ENCODE measurements at places on chromosomes 6 and 20.

DNA sequence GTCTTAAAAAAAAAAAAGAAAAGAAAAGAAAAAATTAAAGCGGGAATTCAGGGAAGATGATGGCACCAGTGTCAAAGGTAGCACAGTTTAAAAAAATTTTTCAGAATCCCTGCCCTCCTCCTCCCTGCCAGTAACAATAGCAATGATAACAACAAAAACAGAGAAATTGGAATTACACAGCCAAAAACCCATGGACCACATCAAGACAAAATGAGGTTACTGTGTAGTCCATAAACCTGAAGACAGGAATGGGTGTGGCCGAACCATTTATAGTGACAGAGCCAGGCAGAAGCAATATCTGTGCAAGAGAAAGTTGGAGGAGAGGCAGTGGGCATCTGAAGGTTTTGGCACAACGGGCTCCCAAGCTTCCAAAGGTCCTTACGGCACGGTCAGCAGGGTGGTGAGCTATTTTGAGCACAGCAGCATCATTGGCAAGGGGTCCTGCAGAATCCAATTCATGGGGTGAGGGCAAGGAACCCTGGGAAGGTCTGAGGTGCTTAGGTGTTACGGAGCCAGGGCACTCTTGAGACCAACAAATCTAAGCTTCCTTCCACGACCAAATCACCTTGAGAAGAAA, 202.3 kb downstream of the GMPR start:
- DNase-seq: no peak

DNA sequence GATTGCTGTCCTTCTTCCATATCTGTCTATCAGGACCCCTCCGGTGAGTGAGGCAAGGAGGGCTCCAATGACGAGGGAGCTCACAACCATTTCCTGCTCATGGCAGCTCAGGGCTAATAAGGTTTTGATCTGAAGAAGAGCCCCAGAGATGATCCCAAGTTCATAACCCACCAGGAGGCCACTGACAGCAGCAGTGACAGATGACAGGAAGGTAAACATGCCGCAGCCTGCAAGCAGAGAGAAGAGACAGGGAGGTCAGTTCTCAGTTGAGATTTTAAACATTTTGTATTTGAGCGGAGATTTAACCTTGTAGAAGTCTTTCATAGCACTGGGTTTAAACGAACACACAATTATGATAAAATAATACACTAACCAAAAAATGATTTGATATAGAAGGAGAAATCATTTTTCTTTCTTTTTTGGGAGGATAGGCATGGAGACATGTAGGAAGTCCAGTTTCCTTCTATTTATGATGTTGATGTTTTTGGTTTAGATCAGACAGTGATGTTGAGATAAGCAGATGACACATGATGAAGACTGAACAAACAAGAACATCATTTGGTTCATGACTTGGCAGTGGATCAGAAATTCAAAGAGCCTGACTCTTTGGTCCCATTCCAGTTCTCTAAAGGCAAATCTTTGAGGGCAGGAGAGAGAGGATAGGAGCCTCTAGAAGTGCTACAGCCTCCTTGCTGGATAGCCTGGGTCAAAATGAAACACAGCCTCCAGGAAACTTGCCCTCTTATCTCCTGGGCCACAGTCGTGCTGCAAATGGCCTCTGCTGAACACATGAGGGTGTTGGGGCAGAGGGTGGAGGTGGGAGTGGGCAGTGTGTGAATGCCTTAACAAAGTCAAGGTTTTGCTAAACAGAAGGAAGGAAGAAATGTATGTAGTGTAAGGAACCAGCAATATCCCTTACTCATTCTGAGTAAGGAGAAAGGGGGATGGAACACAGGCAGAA, 22.6 kb downstream of the SLC2A12 start:
- no peak for DNase-seq

GRCh38 chr6:41801380-41801779, 13.9 kb downstream of the TOMM6 start:
- no peak for DNase-seq

DNA sequence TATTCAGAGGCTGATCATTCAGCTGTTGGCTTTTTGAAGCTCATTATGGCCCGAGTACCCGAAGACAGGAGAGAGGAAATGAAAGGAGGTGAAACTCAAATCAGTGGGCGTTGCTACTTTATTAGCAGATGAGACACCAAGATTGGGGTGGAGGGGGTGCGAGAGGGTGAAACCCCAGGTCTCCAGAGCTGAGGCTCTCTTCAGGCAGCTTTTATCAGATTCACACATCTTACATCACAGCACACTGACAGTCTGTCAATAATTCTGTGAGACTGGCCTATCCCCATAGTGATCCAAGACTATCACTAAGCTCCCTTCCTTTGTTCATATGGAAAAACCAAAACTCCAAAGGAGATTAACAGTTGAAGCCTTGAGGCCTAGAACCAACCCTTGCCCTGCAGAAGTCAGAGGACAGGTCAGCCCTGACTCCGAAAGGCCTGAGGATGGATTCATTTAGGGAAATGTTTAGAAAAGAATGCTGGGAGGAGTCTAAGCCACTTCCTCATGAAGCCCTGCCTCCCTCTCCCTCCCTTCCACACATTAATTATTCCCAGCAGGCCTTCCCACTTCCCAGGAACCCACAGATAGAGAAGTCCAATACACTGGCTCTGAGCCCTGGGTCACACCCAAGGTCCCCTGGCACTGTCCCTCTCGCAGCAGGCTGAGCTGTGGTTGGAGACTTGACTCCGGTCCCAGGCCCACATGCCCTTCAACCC, 23.2 kb downstream of the TRERF1 start:
- DNase-seq: no peak

- DNase-seq: no peak
Observed at GRCh38 chr20:2109425-2110210, 8.0 kb downstream of the STK35 start.

- no peak for DNase-seq
Observed at GRCh38 chr6:111985202-111985731, 68.6 kb upstream of the CCN6 start.

DNA sequence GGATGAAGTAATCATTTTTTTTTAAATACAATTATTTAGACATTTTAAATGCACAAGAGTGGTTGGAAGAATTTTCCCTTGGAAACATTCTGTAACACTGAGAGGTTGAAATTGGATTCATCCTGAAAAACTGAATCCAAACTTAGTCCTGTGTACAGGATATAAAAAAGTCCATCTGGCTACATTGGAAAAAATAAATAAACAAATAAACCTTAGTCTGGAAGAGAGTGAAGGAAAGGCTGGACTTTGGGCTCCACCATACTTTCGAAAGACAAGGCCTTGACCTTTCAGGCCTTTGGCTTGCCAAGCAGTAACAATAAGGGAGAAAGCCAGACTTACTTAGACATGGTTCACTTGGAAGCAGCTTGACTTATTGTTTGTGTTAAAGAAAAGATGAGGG, 664.3 kb downstream of the TENT5A start:
- DNase-seq: no peak

DNA sequence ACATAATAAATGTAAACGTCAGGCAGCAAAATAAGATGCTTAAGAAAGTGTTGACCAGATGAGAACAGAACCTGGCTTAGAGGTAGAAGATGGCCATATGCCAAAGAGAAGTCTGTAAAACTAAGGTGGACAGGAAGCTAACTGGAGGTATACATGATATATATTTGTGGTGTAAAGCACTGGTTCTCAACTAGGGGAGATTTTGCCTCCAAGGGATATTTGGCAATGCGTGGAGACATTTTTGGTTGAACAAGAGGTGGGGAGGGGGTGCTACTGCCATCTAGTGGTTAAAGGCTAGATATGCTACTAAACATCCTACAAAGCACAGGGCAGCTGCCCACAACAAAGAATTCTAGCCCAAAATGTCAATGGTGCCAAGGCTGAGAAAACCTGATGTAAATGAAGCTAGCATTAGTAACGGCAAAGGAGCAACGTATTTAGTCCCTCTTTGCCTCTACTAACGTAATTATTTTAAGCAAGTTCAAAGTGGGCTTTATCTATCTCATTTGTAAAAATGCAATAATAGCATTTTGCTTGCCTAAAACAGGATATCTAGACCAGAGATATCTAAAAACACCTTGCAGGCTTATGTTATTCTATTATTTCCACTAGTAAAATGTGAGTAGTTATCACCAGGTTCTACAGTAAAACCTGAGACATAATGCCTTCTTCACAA, 182.6 kb downstream of the RNGTT start:
- peak; percentile 4 for DNase-seq

DNA sequence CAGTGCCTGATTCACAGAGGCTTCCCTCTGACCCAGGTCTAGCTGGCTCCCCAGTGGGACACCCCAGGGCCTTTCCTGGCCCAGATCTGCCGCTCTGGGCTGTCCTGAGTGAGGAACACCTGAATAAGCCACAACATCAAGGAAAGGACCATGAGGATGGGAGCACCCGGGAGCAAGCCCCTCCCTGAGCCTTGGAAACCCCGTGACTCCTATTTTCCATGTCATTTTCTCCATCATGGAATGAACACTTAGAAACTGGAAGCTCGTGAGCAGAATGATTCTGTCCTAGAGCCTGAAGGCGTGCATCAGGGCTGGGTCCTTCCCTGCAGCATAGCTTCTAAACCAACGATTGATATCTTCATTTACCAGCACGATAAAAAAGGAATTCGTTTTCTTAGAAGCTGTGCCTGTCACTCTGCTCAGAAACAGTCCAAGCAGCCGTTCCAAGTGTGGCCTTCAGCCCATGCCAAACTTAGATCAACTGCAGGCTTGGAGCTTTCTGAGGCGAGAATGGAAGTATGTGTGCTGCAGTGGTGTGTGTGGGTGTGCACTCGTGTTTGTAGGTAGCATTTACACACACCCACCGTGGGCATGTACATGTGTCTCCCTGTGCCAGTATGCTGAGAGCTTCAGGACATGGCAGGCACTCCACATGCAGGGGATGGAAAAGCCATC, 83.2 kb upstream of the FOXC1 start:
- DNase-seq: no peak

DNA sequence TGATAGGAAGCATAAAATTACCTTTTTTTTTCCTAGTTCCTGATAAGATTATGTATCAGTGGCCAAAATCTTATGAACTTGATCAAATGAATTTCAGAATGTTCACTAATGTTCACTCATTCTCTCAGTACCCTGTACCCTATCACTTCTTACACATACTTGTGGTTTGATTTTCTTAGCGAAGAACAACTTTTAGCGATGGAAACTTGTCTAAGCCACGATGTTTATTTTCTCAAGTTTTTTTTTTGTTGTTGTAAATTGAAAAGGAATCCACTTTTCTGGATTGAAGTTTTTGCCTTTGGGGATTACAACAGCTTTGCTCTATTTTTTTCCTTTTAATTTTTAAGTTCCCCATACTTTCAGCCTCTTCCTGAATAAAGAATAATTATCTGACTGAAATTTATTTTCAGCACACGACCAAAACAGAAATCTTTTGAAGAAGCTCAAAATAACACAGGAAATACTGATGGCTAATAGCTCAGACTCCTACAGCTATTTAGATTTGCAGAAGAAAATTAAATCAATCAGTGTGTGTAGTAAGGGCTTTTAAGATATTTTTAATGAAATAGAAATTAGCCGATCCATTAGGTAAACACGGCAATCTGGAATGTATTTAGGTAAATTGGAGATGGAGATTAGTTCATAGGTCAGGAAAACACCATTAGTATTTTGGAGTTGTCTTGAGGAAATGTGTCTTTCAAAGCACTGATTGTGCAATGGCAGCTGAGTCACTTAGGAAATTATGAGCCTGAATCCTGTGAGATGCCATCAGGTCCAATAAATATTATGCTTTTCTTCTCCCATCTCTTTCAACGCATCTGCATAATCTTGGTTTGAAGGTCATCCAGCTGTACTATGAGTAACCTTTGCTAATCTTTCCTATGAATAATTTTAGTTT, 217.5 kb downstream of the GJA1 start:
- no peak for DNase-seq

DNA sequence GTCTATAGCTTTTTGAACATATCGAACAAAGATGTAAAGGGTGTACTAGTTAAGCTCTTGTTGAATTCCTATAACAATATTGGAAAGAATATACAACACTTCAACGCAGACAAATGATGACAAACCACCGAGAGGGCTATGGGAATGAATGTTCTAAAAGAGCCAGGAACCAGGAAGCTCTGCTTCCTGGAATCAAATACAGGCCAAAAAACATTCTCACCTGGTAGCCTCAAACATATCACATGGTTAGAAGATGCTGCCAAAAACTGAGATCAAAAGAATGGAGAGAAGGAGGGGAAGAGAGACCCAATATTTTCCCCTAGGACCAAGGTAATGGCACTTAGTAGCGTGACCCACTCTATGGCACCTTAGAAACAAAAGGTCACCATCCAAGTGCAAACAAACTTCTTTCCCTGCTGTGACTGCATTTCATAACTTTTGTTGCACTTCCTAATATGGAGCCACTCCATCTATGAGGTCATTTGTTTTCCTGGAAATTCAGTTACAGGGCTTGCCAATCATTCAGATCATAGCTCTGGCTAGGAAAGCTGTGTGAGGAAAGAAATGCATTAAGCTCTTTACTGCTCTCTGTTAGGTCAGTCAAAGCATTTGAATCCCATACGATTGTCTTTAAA, 199.2 kb upstream of the NT5E start:
- DNase-seq: no peak

DNA sequence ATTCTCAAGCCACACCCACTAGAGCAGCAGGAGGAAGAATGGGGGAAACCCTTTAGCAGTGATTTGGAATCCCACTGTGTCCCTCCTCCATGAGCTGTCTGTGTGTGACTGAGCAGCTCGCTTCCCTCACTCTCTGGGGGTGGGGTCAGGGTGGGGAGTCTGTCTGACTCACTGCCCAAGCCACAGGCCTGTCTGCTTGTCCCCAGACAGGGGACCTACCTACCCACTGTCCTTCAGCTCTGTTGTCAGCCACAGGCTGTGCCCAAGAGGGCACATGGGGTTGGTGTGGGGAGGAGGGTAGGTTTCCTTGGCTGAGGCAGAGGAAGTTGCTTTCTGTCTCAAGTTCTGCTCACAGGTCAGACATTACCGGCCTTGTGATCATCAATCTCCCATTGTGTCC, 127.0 kb downstream of the MAFB start:
- no peak for DNase-seq

GRCh38 chr6:39836606-39837005, 44.4 kb downstream of the DAAM2 start:
- DNase-seq: no peak

DNA sequence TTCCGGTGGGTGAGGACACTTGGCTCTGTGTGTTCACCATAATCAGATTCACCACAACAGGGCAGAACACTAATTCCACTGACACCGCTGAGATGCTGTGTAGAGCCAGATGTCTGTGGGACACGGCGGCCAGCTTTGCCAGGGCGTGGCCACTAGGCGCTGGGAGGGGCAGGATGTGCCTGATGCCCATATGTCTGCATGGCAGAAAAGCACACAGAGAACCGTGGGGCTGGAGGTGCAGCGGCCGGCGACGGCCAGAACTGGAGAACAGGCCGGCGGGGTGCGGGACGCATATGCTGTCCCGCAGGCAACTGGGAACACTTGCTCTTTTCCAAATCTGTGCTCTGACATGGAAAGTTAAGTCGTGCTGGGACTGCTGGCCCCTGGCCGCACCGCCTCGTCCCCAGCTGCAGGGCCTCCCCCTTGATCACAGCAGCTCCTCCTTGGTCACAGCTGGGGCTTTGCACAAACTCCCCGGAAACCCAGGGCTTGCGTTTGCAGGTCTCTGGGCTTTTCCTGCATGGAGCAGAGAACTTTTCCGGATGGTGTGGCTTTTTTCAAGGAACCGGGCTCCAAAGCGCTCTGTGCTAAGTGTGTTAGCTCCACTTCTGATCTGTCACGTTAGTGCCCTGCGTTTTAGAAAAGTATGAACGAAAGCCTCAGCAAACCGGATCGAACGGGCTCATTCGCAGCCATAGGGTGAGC, 31.1 kb downstream of the NTSR1 start:
- DNase-seq: no peak
